Osteoblast (primary cell): ENCODE measurements at places on chromosomes 6 and 20. TPM values are rescaled to one million over a fixed set of nuclear protein-coding genes. Genes with fewer than 3 reads are reported as not detected.

OXT gene
- not detected in 2 replicates for total RNA-seq

TMEM170B gene
- total RNA-seq, result 3.8 and 4.0 TPM in 2 replicates

HCRTR2 gene
- under 0.01 TPM in 1 of 2 replicates, not detected in the other for total RNA-seq

FRS3 gene
- 1.5 and 1.8 TPM in 2 replicates for total RNA-seq

FRK gene
- total RNA-seq, result 1.1 and 1.2 TPM in 2 replicates

RBBP8NL gene
- not detected in 2 replicates for total RNA-seq

C6orf58 gene
- total RNA-seq, result under 0.01 TPM in 1 of 2 replicates, not detected in the other

PDYN gene
- total RNA-seq, result not detected in 2 replicates

TP53INP2 gene
- 7.7 and 8.0 TPM in 2 replicates for total RNA-seq

TMEM200A gene
- 43.1 and 49.2 TPM in 2 replicates for total RNA-seq

- H3K27me3 ChIP-seq, result peaks cover 70% of the 10 kb centered on the region
- no peak for DNase-seq
- H3K36me3 ChIP-seq, result no peaks in the 10 kb centered on the region
- no peak overlapping the region for H3K4me3 ChIP-seq
Observed at GRCh38 chr6:10407018-10407673, 7.7 kb downstream of the TFAP2A start.

DNA sequence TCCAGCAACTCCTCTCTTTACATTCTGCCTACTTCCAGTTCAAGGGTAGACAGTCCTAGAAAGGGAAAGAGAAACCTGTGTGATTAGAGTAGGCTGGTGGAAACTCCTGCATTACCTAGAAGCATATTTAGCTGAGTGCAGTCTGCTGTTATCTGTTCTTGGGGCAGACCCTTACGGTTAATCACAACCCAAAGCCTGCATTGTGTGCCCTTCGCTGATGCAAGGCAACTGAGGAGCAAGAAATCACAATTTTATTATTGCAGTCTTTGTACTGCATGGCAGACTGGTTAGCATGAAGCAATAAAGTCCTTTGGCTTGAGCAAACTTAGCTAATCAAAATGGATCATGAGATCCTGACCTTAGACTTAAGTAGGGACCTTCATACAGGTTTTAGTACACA, 1.5 kb upstream of the GOPC start:
- H3K27ac ChIP-seq, result no peak overlapping the region
- no peaks in the 10 kb centered on the region for H3K27me3 ChIP-seq
- H3K4me1 ChIP-seq, result peaks cover 8% of the 10 kb centered on the region
- no peak for DNase-seq
- H3K36me3 ChIP-seq, result peaks cover 1% of the 10 kb centered on the region

- H3K4me3 ChIP-seq, result no peak overlapping the region
- H3K27me3 ChIP-seq, result no peaks in the 10 kb centered on the region
- H3K36me3 ChIP-seq, result no peaks in the 10 kb centered on the region
- H3K4me1 ChIP-seq, result peaks cover 37% of the 10 kb centered on the region
Observed at GRCh38 chr20:38214256-38215193, 46.0 kb downstream of the KIAA1755 start.

DNA sequence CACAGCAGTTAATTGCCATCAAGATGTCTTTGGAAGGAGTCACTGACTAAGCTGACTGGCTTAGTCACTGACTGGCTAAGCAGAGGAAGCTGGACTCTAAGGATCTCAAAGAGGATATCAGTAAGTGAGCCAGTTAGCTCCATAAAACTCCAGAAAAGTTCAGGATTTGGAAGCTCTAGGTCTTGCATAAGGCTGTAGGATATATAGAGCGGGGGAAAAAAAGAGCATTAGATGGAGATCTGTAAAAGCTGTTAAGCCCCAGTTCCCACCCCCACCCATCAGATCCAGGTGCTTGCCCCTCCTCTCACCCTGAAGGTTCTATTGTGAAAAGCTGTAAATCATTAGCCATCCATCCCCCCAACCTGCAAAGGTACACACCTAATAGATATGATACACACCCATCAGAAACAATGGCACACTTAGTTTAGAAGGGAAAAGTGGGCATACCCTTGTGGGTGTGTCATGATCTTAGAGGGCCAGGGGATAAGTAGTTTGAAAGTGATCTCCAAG, 32.2 kb downstream of the CARMIL1 start:
- H3K4me3 ChIP-seq, result no peak overlapping the region

DNA sequence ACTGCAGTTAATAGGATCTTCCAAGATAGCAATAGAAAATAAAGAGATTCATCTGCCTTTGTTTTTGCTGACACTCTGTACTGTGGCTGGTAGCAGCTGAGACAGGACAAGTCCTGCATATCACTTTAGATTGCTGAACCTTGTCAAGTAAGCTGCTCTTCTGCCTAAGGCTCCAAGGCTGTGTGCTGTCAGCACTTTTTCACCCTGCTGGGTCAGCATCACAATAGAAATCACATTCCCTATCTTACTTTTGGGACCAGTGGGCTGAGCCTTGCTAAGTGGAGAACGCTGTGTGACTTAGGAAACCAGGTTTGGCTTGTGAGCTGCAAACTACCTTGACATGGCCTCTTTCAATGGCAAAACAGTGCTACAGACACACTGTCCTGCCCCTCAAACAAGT, 263.9 kb downstream of the FRK start:
- no peaks in the 10 kb centered on the region for H3K27me3 ChIP-seq
- no peaks in the 10 kb centered on the region for H3K36me3 ChIP-seq
- no peak for DNase-seq
- H3K4me1 ChIP-seq, result no peaks in the 10 kb centered on the region
- H3K27ac ChIP-seq, result no peak overlapping the region
- H3K4me3 ChIP-seq, result no peak overlapping the region

GRCh38 chr6:138800377-138801150, 4.7 kb downstream of the ECT2L start:
- peaks cover 5% of the 10 kb centered on the region for H3K4me1 ChIP-seq
- no peaks in the 10 kb centered on the region for H3K27me3 ChIP-seq
- H3K27ac ChIP-seq, result no peak overlapping the region
- no peak overlapping the region for H3K4me3 ChIP-seq

DNA sequence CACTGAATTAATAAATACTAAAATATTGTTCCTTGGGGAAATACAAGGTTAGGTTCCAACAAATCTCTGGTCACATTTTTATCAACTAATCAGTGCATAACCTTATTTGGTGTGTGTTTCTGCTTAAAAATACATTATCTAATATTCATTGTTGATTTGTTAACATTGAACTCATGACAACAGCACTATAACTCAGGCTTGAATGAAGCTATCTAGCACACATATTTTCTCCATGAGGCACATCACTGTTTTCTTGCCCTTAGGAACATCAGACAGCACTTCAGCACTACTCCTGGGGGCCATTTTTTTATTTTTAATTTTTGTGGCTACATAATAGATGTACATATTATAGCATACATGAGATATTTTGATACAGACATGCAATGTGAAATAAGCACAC, 277.2 kb upstream of the NT5E start:
- H3K27ac ChIP-seq, result no peak overlapping the region
- no peak for DNase-seq
- H3K4me1 ChIP-seq, result no peaks in the 10 kb centered on the region
- H3K27me3 ChIP-seq, result peaks cover 3% of the 10 kb centered on the region
- H3K4me3 ChIP-seq, result no peak overlapping the region

- H3K27ac ChIP-seq, result peak overlapping the region; percentile 8
- peak; percentile 73 for DNase-seq
Observed at GRCh38 chr20:54257071-54257816, 49.4 kb downstream of the PFDN4 start.

DNA sequence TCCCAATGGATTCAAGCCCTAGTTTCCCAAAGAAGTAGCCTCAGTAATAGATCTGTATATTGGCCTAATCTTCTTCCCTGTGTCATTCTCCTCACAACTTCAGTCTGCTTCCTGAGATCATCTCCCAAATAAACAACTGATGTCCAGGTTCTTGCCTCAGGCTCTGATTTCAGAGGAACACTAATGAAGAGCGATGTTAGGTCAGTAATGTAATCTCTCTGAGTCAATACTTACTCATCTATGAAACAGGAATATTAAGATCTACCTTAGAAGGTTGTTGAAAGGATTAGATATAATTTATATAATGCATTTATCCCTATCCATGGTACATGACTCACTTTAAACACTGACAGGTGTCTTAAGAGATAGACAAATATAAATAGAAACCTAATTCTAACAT, 246.0 kb upstream of the FLRT3 start:
- H3K36me3 ChIP-seq, result no peaks in the 10 kb centered on the region
- H3K27me3 ChIP-seq, result no peaks in the 10 kb centered on the region
- no peak overlapping the region for H3K4me3 ChIP-seq
- H3K4me1 ChIP-seq, result no peaks in the 10 kb centered on the region

DNA sequence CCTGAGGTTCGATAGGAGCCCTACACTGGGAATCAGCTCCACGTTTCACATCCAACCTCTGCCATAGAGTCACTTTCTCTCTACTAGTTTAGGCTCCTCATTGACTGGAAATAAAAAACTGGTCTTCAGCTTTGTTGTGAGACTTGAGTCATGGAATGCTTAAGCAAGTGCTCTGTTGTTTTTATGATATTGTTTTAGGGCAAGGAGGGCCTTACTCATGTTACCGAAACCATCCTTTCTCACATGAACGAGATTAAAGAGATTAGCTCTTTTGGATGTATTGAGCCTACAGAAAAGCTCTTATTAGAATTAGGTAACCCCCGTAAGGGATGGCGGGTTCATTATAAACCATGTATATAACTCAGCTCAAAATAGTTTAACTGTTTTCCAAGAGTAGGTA, 6.9 kb upstream of the MOCS1 start:
- peaks cover 4% of the 10 kb centered on the region for H3K4me1 ChIP-seq
- H3K36me3 ChIP-seq, result no peaks in the 10 kb centered on the region
- H3K4me3 ChIP-seq, result no peak overlapping the region
- peaks cover 10% of the 10 kb centered on the region for H3K27me3 ChIP-seq
- no peak overlapping the region for H3K27ac ChIP-seq

DNA sequence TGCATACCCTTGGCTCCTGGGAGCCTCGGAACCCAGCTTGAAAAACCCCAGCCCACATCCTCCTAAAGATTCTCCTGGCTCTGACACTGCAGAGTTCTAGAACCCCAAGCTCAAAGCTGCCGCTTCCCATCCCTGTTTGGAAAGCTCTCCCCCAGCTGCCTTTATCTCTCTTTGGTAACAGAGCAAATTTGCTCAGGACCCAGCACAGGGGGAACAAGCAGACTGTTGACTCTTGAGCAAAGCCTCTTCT, 38.9 kb downstream of the HNF4A start:
- peaks cover 24% of the 10 kb centered on the region for H3K27me3 ChIP-seq
- H3K4me3 ChIP-seq, result no peak overlapping the region
- no peaks in the 10 kb centered on the region for H3K36me3 ChIP-seq
- no peak for DNase-seq
- H3K27ac ChIP-seq, result no peak overlapping the region

DNA sequence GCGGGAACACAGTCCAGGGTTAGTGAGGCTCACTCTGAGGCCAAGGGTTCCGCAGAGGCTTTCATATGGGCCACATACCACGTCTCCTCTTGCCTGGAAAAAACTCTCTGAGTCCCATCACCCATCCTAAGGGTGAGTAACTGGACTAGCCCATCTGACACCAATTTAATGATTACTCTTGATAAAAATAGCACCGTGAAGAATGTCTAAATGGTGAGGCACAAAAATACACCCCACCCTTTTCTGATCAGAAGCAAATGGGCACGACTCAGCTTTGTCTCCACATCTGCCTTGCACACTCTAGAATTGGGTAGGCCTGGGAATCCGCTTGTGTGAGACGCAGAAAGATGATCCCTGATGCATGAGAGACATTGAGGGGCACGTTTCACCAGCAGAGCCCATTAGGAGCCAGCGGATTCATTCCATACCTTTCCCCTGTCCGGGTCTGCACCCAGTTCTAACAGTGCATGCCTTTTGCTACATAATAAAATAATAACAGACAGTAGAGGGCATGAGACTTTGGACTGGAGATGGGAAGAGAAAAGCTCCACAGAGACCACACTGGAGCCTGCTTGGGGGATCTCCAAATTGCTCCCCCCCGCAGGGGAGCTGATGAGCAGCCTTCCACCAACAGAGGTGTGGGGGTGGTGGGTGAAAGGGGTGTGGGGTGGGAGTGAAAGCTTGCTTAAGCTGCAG, 110.0 kb upstream of the KCNK16 start:
- H3K36me3 ChIP-seq, result no peaks in the 10 kb centered on the region
- DNase-seq, result no peak
- no peak overlapping the region for H3K4me3 ChIP-seq
- H3K4me1 ChIP-seq, result no peaks in the 10 kb centered on the region

GRCh38 chr6:101011186-101011585, 130.1 kb upstream of the ASCC3 start:
- no peaks in the 10 kb centered on the region for H3K4me1 ChIP-seq
- no peak for DNase-seq
- H3K27ac ChIP-seq, result no peak overlapping the region
- H3K36me3 ChIP-seq, result no peaks in the 10 kb centered on the region

- no peaks in the 10 kb centered on the region for H3K36me3 ChIP-seq
- no peaks in the 10 kb centered on the region for H3K4me1 ChIP-seq
- no peak overlapping the region for H3K27ac ChIP-seq
- DNase-seq, result no peak
- no peak overlapping the region for H3K4me3 ChIP-seq
- H3K27me3 ChIP-seq, result no peaks in the 10 kb centered on the region
Observed at GRCh38 chr6:64062960-64063683, 427.5 kb downstream of the PHF3 start.

DNA sequence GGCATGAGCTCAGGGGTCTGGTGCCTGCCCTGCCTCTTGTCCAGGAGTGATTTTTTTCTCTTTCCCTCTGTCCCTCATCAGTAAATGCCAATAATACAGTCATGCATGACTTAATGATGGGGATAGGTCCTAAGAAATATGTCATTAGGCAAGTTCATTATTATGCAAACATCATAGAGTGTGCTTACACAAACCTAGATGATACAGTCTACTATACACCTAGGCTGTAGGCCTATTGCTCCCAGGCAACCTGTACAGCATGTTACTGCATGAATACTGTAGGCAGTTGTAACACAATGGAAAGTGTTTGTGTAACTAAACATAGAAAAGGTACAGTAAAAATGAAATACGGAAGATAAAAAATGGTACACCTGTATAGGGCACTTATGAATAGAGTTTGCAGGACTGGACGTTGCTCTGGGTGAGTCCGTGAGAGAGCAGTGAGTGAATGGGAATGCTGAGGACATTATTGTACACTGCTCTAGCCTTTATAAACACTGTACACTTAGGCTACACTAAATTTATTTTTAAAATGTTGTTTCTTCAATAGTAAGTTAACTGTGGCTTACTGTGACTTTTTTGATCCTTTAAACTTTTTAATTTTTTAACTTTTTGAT, 22.1 kb downstream of the PBOV1 start:
- no peaks in the 10 kb centered on the region for H3K27me3 ChIP-seq
- no peaks in the 10 kb centered on the region for H3K36me3 ChIP-seq
- DNase-seq, result no peak
- no peak overlapping the region for H3K4me3 ChIP-seq
- no peak overlapping the region for H3K27ac ChIP-seq

GRCh38 chr20:61328911-61329558, 77.0 kb downstream of the CDH4 start:
- DNase-seq, result peak; percentile 92
- H3K36me3 ChIP-seq, result no peaks in the 10 kb centered on the region
- no peaks in the 10 kb centered on the region for H3K27me3 ChIP-seq
